Left ventricle myocardium inferior (tissue), 1 donor: ENCODE measurements at places on chromosomes 7 and 10.

DNA sequence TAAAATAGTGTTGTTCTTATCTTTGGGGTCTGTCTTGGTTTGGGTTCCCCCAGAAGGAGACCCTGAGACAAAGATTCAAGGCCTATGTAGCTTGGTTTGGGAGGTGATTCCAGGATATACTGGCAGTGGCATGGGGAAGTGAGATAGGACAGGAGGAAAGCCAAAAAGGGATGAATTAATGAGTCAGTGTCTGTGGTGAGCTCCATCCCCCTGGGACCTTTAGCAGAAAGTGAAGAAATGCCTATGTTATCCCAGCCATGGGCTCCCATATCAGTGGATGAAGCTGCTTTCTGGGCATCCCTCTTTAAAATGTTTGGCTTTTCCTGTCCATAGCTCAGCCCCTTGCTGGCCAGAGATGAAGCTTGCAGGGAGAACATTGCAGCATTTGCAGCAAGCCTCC, 217.0 kb upstream of the CTBP2 start:
- H3K27me3 ChIP-seq = peaks cover 4% of the 10 kb centered on the region
- DNase-seq = no peak
- H3K4me1 ChIP-seq = no peaks in the 10 kb centered on the region
- H3K36me3 ChIP-seq = no peaks in the 10 kb centered on the region
- no peak overlapping the region for H3K4me3 ChIP-seq
- H3K27ac ChIP-seq = no peak overlapping the region

DNA sequence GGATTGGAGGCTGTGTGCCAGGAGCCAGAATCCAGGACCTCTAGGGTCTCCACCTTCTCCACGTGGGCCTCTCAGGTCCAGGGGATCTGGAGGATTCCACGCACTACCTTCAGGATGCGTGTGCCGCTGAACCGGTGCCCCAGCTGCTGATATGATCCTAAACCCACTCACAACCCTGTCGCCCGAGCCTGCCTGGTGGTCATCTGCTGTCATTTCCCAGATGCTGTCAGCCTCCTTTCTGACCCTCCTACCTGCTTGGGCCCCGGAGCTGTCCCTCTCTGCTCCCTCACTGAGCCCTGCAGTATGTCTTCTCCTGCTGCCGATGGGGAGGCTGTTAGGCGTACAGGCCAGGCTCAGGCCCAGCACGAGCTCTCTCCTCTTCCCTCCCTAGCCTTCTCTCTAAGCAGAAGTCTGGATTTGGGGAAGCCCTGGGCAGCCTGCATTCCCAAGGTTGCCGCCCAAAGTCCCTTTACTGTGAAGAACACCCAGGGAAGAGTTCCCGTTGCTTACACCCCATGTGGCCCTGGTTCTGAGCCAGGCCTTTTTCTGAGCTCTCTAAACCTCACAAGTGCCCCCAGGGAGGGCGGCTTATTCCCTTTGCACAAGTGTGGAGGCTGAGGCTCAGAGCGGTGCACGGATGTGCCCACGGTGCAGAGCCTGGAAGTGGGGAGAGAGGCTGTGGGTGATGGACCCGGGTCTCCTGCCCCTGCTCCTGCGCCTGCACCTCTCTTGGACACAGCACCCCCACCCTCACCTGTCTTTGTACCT, 30.8 kb upstream of the ZNF488 start:
- H3K4me1 ChIP-seq = no peaks in the 10 kb centered on the region
- no peak overlapping the region for H3K4me3 ChIP-seq
- H3K36me3 ChIP-seq = no peaks in the 10 kb centered on the region

DNA sequence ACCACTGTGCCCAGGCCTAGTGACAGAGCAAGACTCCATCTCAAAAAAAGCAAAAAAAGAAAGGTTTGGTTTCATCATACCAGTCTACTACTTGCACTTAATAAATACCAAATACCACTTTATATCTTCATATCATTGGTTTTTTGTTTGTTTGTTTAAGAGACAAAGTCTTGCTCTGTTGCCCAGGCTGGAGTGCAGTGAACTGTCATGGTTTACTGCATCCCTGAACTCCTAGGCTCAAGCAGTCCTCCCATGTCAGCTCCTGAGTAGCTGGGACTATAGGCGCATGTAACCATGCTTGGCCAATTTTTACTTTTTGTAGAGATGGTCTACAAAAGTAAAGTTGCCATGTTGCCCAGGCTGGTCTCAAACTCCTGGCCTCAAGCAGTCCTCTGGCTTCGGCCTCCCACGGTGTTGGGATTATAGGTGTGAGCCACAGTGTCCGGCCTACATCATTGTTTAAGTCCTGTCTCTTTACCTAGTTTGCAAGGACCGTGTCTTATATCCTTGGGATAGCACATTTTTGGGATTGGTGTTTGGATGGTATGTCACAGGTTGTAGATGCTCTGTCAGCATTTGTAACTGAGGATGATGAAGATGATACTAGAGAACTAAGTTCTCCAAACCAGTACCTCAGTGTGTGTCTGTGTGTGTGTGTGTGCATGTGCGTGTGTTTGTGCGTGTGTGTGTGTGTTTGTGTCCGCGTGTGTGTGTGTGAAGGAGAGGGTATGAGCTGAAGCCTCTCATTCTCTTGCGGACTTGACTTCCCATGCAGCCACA, 9.3 kb downstream of the LMTK2 start:
- no peak overlapping the region for H3K27ac ChIP-seq
- H3K4me3 ChIP-seq = no peak overlapping the region
- no peaks in the 10 kb centered on the region for H3K36me3 ChIP-seq

- H3K27me3 ChIP-seq = peaks cover 13% of the 10 kb centered on the region
- H3K4me1 ChIP-seq = peaks cover 12% of the 10 kb centered on the region
- no peaks in the 10 kb centered on the region for H3K36me3 ChIP-seq
- H3K27ac ChIP-seq = no peak overlapping the region
- H3K4me3 ChIP-seq = no peak overlapping the region
- no peak for DNase-seq
These were observed 24.6 kb upstream of the BMPER start for GRCh38 chr7:33880787-33881186.

- no peak overlapping the region for H3K4me3 ChIP-seq
- no peaks in the 10 kb centered on the region for H3K36me3 ChIP-seq
- no peaks in the 10 kb centered on the region for H3K27me3 ChIP-seq
- H3K4me1 ChIP-seq = no peaks in the 10 kb centered on the region
- DNase-seq = no peak
- no peak overlapping the region for H3K27ac ChIP-seq
These were observed 236.1 kb downstream of the NXPH1 start for GRCh38 chr7:8669501-8669851.

- no peak overlapping the region for H3K4me3 ChIP-seq
- H3K36me3 ChIP-seq = no peaks in the 10 kb centered on the region
- no peak overlapping the region for H3K27ac ChIP-seq
- no peak for DNase-seq
These were observed 693.3 kb downstream of the GRID1 start for GRCh38 chr10:85673270-85673669.

GRCh38 chr10:21721000-21721665, 187.1 kb downstream of the MLLT10 start:
- peaks cover 20% of the 10 kb centered on the region for H3K4me1 ChIP-seq
- H3K27ac ChIP-seq = no peak overlapping the region
- no peaks in the 10 kb centered on the region for H3K27me3 ChIP-seq
- no peaks in the 10 kb centered on the region for H3K36me3 ChIP-seq

DNA sequence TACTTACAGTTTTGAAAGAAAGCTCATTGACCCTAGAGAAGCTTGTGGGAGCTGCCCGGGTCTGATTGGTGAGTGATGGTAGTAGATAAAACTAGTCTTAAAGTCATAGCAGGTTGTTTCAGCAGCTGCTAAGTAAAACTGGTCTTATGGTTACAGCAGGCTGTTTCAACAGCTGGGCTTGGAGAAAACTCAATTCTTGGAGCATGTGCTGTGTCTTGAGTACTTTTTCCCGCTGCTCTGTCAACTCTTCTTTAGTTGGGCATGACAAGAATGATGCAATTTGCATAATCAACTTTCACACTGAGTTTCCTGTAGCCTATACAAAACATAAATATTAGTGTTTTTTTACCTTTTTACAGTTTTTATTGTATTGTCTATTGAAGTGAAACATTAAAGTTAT, 707.9 kb downstream of the AUTS2 start:
- H3K27me3 ChIP-seq = no peaks in the 10 kb centered on the region
- H3K27ac ChIP-seq = no peak overlapping the region
- H3K4me3 ChIP-seq = no peak overlapping the region
- no peaks in the 10 kb centered on the region for H3K4me1 ChIP-seq
- DNase-seq = no peak

DNA sequence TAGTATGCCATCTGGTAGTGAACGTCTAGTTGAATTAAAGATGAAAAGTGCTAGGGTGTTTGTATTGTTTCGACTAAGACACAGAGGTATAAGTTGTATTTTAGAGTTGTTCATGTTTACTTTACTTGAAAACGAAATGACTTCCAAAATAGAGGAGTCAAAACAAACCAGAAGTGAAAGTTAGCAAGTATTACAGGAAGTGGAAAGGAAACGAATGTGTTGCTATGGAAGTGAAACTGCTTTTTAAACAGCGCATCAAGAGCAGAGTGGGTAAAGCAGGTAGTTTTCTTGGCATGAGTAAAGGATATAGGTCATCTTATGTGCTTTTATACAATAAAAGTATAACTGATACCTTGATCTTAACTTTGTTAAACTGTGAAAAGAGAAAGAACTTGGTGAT, 20.0 kb upstream of the GALNTL5 start:
- peaks cover 7% of the 10 kb centered on the region for H3K27me3 ChIP-seq
- H3K4me3 ChIP-seq = no peak overlapping the region
- H3K4me1 ChIP-seq = no peaks in the 10 kb centered on the region

GRCh38 chr10:98270786-98271185, 2.8 kb upstream of the LOXL4 start:
- no peak overlapping the region for H3K27ac ChIP-seq
- no peaks in the 10 kb centered on the region for H3K27me3 ChIP-seq
- H3K4me3 ChIP-seq = no peak overlapping the region
- no peak for DNase-seq

DNA sequence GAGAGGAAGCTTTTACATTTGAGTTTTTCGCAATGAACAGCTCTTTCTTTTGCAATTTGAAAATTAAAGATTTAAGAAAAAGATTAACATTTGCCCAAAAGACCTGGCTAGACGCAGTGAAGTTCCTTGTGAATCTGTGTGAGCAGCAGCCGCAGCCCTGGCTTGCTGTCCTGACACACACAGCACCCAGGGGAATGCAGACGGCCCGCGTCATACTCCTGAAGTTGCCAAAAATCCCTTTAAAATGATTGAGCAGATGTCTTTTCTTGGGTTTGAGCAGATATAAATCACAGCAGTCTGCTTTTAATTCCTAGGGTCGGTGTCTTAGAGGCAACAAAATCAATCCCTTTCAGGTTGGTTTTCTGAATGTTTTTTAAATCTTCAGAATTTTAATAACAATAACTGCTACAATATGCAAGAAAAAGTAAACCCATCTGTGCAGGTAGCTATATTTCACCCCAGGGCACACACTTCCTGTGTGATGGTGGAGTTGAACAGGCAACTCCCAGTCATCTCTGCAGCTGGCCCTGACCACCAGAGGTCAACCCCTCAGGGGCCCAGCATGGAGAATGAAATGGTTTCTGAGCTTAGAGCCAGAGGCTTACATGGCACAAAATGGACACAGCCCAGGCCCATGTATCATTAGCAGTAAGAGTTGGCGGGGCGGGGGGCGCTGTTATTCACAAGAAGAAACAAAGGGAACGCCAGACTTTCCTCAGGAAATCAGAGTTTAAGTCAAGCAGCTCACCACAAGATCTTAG, 32.2 kb upstream of the TRIL start:
- H3K27me3 ChIP-seq = no peaks in the 10 kb centered on the region
- peak; percentile 72 for DNase-seq
- no peaks in the 10 kb centered on the region for H3K36me3 ChIP-seq
- peak overlapping the region; percentile 76 for H3K27ac ChIP-seq
- no peak overlapping the region for H3K4me3 ChIP-seq

DNA sequence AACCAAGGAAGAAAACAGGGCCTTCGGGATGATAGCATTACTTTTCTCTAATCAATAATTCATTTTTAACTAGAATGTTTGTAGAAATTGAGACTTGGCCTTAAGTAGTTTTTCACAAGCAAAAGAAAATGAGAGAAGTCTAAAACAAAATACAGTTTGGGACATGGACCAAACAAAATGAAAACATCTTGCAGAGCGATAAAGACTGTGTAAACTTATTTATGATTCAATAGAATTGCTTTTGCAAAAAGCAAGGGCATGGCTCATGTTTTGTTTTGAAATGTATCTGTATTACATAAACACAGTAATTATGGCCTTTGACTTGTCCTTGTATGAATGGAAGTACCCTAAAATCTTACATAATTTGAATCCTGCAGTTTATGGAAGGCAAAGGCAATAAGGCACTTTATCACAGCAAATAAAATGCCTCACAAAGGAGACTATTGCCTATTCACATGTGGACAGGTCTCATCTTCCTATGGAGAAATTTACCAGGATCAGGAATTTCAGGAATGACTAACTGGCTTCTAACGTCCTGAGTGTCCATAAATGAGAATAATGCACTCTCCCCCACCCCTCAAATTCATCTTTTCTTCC, 295.2 kb downstream of the PTEN start:
- no peaks in the 10 kb centered on the region for H3K36me3 ChIP-seq
- H3K4me3 ChIP-seq = no peak overlapping the region
- H3K27ac ChIP-seq = peak overlapping the region; percentile 74

GRCh38 chr10:19915816-19916215, 99.6 kb downstream of the PLXDC2 start:
- no peak overlapping the region for H3K27ac ChIP-seq
- H3K27me3 ChIP-seq = no peaks in the 10 kb centered on the region
- no peak for DNase-seq
- peaks cover 31% of the 10 kb centered on the region for H3K4me1 ChIP-seq
- no peaks in the 10 kb centered on the region for H3K36me3 ChIP-seq
- H3K4me3 ChIP-seq = no peak overlapping the region

GRCh38 chr10:19572056-19572455, 244.2 kb upstream of the PLXDC2 start:
- DNase-seq = no peak
- no peaks in the 10 kb centered on the region for H3K36me3 ChIP-seq
- no peaks in the 10 kb centered on the region for H3K4me1 ChIP-seq
- no peaks in the 10 kb centered on the region for H3K27me3 ChIP-seq
- H3K4me3 ChIP-seq = no peak overlapping the region
- H3K27ac ChIP-seq = no peak overlapping the region

GRCh38 chr10:31507427-31507826, 188.4 kb downstream of the ZEB1 start:
- no peak overlapping the region for H3K27ac ChIP-seq
- DNase-seq = no peak
- H3K27me3 ChIP-seq = no peaks in the 10 kb centered on the region
- H3K4me1 ChIP-seq = no peaks in the 10 kb centered on the region

DNA sequence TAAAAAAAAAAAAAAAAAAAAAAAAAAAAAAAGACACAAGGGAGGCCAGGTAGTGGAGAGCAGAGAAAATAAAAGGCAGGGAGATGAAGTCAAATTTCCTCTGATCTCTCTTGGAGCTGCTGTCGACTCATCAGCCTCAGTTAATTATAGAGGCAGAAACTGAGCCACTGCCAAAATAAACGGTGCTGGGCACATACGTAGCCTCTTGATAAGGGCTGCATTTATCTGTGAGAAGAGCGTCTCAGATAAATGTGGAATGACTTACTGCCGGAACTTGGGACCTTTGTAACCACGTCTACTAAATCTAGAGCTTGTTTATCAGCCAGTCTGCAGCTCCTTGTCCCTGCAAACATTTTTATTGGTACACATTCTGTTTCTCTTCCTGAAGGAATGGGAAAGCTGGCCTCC, 162.3 kb downstream of the BAMBI start:
- H3K27ac ChIP-seq = peak overlapping the region; percentile 71
- H3K27me3 ChIP-seq = no peaks in the 10 kb centered on the region
- H3K36me3 ChIP-seq = no peaks in the 10 kb centered on the region
- H3K4me3 ChIP-seq = peak overlapping the region; percentile 29
- H3K4me1 ChIP-seq = peaks cover 44% of the 10 kb centered on the region
